Midbrain (tissue), 1 donor: ENCODE measurements at places on chromosomes 5 and 9.

- DNase-seq: no peak
Observed at GRCh38 chr5:172509405-172509781, 55.1 kb upstream of the SH3PXD2B start.

DNA sequence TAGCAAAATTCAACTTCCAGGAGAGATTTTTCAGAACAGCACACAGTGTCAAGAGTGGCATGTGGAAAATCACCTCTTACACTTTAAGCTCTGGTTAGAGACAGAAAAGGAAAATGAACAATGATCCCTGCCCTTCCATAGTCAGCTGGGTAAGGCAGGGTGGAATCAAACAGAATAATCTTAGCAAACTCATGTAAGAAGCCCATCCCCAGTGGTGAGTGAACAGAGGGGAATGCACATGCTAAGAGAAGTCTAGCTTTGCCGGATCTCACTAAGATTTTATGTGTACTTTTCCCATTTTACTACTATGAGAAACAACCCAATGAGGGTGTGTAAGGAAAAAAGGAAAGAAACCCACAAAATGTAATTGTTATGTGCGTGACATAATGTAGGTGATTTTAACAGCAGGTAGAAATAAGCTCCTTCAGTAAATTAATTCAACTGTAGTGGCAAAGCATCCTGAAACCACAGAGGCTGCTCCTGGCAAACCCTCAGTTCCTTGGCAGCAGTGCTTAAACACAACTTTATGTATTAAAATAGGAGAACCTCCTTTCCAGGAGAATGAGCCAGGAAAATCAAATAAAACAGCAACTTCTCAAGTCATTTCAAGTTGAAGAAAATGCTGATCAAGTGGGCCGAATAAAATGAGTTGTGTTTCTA, 366.0 kb upstream of the TRPC7 start:
- peak; percentile 25 for DNase-seq

GRCh38 chr5:59593439-59594007, 300.0 kb downstream of the PDE4D start:
- no peak for DNase-seq

DNA sequence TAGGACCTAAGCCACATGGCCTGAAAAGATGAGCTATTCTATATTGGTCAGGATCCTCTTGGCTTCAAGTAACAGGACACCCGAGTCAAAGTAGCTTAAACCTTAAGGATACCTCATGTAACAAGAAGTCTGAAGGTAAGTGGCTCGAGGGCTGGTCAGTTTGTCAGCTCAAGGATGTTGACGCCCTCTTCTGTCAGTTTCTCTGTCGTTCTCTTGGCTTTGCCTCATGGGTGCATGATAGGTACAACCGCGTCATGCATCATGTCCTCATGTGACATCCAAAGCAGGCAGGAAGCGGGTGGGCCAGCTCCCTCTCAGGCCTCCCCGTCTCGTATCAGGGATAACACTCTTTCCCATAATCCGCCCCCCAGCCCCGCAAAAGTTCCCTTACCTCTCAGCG, 22.1 kb upstream of the TCERG1 start:
- DNase-seq: no peak

GRCh38 chr5:89036704-89037489, 153.9 kb upstream of the MEF2C start:
- no peak for DNase-seq

DNA sequence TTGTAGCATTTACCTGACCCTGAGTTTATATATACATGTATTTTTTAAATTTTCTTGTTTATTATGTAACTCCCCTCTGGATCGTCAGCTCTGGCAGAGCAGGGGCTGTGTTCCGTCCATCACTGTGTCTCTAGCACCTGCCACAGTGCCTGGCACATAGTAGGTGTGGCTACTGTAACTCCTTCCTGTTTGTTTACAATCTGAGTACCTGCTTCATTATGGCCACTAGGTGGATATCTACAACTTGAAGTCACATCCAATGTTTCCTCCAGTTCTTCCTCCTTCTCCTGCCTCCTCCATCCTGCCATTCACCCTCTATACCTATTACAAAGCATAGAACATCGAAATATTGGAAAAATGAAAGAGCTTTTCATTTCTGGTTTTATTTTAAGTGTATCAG, 14.2 kb upstream of the PPP1R2B start:
- no peak for DNase-seq

- no peak for DNase-seq
Observed at GRCh38 chr9:78620303-78620702, 323.4 kb downstream of the PSAT1 start.

- peak; percentile 35 for DNase-seq
Observed at GRCh38 chr5:88882276-88883038, 527 bp downstream of the MEF2C start.

DNA sequence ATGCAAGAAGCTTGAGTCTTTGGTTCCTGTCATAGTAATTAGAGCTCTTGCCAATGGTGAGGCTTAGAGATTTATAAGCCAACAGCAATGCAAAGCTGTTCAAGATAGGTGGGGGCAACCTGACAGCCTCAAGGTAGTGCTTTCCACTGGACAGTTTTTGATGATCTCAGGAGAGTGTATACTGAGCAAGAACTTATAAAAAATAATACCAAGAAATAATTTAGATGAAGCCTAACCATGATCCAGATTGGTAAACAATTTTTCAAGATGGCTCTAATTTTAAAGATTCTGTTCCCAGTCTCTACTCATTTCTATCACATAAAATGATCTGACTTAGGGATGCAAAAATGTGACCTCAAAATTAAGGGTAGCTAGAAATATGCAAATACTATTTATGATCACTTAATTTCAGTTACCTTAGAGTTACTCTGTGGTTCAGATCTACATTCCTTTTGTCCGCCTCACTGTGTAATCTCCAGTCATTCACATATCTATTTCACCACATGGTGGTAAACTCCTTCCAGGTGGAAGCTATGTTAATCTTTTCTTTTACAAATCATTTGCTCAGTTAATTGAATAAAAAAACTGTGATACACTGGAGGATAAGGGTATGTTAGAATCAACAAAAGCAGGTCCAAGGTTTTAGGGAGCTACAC, 1228.0 kb upstream of the C9orf72 start:
- DNase-seq: no peak
